Cortex of kidney (tissue), 1 donor: ENCODE measurements at places on chromosomes 7 and 10.

DNA sequence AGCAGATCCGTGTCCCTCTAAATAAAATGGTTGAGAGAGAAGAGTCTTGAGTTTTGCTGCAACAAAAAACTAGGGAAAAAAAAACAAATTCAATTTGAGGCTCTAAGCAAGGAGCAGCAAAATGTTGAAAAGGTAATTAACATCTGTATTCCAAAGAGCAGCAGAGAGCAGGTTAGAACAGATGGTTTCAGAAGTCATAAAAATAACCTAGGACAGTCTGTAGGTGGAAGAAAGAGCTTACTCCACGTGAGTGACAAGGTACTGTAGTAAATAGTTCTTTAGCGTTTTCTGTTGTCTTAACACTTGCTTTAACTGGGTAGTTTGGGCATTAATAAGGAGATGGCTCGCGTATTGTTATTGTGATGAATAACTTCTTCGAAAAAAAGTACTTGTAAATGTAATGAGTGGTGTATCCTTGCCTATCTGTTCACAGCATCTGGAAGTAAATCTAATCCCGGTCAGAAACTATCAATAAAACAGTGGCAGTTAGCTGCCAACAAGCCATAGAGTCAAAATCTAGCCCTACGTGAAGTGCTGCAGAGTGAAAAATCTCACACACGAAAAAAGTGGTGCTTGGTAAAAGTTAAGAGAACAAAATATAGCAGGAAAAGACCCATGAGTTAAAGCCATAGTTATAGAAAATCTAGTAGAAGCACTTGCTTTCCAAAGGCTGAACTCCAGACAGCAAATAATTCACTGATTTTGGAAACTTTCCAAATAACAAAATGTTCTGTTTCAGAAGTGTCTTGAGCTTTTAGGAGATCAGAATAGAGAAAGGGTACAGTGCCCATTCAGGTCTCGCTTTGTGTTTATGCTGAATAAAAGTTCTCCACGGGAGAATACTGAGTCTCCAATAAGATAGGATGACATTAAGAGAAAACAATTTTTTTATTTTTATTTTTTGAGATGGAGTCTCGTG lies 49.3 kb upstream of the PARD3 start:
- no peak for DNase-seq

DNA sequence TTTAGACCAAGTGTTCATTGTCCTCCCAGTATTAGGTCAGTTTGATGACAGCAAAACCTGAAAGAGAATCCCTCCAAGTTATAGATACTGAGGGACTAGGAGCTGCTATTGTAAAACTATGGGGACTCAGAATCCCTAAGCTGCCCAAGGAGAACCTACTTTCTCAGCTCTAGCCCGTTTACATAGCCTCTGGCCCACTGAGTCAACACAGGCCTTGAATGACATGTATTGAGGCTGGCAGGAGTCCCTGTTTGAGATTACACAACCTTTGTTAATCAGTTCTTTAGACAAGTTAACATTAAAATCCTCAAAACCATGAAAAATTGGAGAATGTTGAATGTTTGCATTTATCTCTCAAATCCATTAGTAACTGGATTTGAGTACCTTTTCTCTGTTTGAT lies 1079.0 kb downstream of the KCNMA1 start:
- no peak for DNase-seq

DNA sequence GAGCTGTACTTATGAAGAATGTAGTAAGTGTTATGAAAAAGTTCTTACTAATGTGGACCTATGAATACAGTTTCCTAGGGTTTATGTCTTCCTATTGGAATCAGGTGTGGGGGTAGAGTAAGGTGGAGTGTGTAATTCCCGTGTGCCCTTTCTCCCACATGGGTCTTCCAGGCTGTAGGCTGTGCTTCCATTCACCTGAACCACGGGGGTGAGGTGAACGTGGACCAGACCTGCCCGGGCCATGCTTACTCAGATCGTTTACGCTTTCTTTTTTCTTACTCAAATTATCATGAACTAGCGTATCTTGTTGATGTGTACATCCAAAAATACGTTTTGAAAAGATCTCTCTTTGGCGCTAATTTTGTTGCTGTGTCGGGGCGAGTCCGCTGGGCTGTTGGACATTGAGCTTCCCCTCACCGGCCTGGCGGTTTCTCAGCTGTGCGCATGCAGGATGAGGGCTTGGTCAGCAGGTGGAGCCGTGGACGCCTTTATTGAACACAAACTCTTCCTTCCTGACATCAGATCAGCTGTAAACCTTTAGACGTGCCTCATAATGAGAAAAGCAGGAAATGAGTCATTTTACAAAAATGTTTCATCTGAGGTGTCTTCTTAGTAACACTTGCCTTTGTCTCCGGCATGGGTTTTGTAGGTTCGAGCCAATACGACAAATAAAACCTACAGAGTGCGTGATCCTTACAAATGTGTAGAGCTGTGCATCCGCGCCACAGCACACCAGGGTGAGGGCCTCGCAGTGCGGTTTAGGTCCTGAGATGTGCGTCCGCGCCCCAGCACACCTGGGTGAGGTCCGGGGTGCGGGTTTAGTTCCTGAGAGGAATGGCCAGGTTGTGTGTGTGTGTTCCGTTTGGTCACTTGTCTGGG lies 53.8 kb downstream of the WDR37 start:
- no peak for DNase-seq

DNA sequence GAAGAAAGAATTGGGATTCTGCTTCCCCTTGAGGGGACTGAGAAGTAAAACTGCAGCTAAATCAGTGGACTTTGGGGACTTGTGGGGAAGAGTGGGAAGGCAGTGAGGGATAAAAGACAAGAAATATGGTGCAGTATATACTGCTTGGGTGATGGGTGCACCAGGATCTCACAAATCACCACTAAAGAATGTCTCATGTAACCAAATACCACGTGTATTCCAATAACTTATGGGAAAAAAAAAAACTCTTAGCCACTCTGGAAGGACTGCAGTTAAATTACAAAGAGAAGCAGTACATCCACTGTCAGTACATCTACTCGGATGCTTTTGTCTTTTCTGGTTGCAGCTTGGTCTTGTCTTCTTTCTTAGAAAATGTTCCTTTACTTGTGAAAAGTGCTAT lies 27.4 kb upstream of the GOT1 start:
- no peak for DNase-seq
